Glomerular endothelial cell (primary cell): ENCODE measurements at places on chromosomes 6 and 20. TPM values are rescaled to one million over a fixed set of nuclear protein-coding genes. Genes with fewer than 3 reads are reported as not detected.

PTK7 gene
- total RNA-seq, result 53.8 and 73.6 TPM in 2 replicates

CNKSR3 gene
- total RNA-seq, result 13.3 and 21.1 TPM in 2 replicates

ZBTB24 gene
- total RNA-seq, result 4.9 and 5.5 TPM in 2 replicates

PAQR8 gene
- total RNA-seq, result 13.8 and 14.9 TPM in 2 replicates

CDYL gene
- 23.3 and 28.9 TPM in 2 replicates for total RNA-seq

ISM1 gene
- total RNA-seq, result 0.29 and 1.3 TPM in 2 replicates

CST2 gene
- total RNA-seq, result not detected in 2 replicates

CAGE1 gene
- total RNA-seq, result not detected in 2 replicates

RHAG gene
- not detected in 2 replicates for total RNA-seq

IPCEF1 gene
- total RNA-seq, result 0.05 and 1.9 TPM in 2 replicates

SIRT5 gene
- 8.9 and 11.4 TPM in 2 replicates for total RNA-seq

NCOA7 gene
- 33.1 and 66.8 TPM in 2 replicates for total RNA-seq

OR12D1 gene
- total RNA-seq, result not detected in 2 replicates

REM1 gene
- not detected in 2 replicates for total RNA-seq

TULP1 gene
- total RNA-seq, result not detected in 2 replicates

BFSP1 gene
- total RNA-seq, result 5.5 and 6.4 TPM in 2 replicates

SASH1 gene
- 136 and 154 TPM in 2 replicates for total RNA-seq

PDRG1 gene
- total RNA-seq, result 13.9 and 15.8 TPM in 2 replicates
